Stimulated activated effector memory CD8-positive, alpha-beta T cell treated with anti-CD3 and anti-CD28 coated beads, Interleukin-12 subunit alpha, Interleukin-12 subunit beta, amount 100 ng/mL, for 72 hours (primary cell): ENCODE measurements at places on chromosomes 11 and 22.
A peak's percentile ranks its signal among the peaks of the same experiment; 100 is the strongest.

DNA sequence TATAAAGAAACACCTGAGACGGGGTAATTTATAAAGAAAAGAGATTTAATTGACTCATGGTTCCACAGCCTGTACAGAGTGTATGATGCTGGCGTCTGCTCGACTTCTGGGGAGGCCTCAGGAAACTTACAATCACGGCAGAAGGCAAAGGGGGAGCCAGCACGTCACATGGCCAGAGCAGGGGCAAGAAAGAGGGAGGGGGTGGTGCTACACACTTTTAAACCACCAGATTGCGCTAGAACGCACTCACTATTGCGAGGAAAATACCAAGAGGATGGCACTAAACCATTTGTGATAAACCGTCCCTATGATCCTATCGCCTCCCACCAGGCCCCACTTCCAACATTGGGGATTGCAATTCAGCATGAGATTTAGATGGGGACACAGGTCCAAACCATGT lies 79.7 kb upstream of the CARD18 start:
- no peak for DNase-seq

- peak; percentile 80 for DNase-seq
Observed at GRCh38 chr22:28019881-28020861, 101.1 kb upstream of the PITPNB start.

DNA sequence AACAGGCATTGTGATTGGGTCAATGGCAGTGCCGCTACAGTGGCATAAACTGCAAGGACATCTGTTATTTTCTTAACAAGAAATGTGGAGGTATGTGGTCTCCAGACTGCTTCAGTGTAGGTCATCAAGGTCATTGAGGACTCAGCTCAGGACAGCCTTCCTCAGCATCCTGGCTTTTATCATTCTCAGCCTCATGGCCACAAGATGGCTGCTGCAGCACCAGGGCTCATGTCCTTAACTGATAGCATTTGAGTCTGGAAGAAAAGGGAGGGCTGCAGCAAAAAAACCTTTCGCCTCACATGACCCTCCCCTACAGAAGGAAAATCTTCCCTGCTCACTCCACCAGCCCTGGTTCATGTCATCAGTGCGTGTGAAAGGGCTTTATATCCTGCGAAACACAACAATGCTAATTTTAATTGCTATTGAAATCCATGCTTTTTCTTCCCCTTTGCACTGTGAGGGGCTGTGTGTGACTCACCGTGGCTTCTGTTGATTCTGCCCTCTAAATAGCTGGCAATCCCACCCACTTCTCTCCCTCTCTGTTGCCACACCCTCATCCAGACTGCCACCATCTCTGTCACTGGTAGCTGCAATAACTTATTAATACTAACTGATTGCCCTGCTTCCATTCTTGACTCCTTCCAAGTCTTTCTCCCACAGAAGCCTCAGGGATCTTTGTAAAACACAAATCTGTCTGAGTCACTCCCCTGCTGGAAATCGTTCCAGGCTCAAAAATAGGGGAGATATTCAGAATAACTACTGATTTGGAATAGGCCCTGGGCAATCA lies 43.8 kb downstream of the CHRDL2 start:
- DNase-seq, result no peak

DNA sequence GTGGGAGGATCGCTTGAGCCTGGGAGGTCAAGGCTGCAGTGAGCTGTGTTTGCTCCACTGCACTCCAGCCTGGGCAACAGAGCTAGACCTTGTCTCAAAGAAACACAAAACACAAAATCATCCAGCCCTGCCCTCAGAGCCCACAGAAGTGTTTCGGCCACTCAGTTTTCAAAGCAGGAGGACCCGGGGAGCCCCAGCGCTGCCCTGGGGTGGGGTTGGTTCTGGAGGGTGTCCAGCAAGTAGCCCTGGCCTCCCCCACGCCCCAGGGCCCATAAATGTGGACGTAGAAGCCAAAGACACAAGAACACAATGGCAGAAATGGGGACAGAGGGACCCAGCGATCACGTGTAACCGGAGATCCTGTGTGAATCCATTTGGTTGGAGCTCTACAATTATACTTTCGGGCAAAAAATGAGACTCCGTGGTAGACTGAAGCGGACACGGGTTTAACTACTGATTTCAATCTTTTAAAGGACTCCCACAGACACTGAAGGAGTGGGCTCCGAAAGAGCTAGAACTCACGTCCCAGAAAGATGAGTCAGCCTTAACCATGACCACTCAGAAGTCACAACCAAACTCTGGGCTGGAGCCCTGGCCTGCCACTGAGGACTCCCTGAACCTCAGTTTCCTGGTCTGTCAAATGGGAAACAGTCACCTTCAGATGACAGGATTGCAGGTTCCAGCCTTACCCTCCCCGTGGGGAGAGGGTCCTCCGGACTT lies 9.0 kb upstream of the CYTH4 start:
- DNase-seq, result peak; percentile 75

- no peak for DNase-seq
Observed at GRCh38 chr11:44400431-44400830, 90.5 kb upstream of the ALX4 start.

DNA sequence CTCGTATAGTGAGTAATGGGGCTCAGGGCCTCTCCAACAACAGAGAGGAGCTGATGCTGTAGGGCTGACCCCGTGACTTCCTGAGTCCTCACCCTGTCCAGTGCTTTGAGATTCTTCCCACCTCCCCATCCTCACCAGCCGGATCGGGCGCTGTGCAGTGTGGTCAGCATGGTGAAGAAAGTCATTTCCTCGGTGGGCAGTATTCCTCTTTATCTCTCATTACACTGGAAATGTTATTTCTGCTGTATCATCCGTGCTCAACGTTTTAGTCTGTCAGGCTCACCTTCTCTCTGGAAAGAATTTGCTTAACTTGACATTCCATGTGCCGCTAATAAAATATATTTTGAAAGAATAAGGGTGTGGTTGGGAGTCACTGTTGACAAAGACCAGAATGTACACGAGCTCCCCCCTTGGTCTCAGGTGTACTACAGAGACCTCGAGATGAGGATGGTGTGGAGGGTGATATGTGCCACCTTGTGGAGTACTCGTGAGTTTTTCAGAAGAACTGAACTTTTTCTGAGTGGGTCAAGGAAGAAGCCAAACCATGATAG lies 25.7 kb upstream of the SCGB1A1 start:
- DNase-seq, result no peak

GRCh38 chr11:75205564-75206020 lies 35.0 kb upstream of the TPBGL start:
- DNase-seq, result no peak

GRCh38 chr11:88292171-88292843 lies 45.2 kb downstream of the CTSC start:
- DNase-seq, result no peak

DNA sequence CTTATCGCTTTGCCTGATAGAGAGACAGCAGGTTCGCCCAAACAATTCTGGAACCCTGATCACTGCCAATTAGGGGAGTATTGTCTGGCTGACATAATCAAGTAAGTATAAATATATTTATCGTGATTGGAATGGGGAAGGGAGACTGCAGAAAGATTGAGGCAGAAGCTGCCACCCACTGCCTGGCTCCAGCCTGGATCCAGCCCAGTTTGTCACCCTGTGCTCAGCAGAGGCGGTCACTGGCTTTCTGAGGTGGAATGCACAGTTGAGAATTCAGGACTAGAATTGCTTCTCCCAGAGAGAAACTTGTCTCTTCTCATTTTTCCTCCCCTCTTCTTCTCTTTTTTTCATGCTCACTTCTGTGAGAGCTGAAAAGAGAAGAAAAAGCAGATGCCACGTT lies 25.9 kb downstream of the GRAP2 start:
- DNase-seq, result no peak

GRCh38 chr11:61793083-61793828 lies 545 bp downstream of the FEN1 start:
- no peak for DNase-seq

DNA sequence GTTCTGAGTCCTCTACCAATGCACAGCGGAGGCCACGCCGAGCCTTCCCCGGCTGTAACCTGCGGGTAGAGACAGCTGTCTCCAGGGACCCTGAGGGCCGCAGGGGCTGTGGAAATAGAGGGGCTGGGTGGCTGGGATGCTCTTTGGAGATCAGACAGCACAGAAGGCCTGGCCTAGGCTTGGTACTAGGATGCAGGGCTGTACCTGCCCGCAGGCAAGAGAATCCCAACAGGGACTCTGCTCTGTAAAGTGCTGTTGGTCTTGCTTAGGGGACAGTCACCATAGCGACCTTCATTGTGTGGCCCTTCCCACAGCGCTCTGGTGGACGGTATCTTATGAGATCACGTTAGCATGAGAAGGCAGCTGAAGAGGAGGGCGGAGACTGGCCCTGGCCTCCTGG lies 11.3 kb upstream of the KCNJ5 start:
- no peak for DNase-seq

DNA sequence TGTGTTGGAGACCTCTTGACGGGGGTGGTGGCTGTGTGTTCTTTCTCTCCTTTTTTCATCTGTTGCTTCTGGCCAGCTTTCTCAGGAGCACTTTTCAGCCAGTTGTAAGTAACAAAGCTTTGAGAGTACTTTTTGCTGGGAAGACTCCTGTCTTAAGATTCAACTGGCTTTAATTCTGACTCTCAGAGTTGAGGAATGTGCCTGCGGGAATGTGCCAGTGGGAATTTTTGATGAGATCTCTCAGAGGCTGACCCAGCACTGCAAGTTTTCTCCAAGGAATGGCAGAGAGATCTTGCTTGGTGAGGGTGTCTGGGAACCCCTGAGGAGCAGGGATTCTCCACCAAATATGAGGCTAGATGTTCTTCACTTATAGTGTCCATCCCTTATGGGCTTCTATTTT lies 91.6 kb upstream of the OR9Q1 start:
- no peak for DNase-seq

- no peak for DNase-seq
Observed at GRCh38 chr11:83493917-83494316, 207.8 kb upstream of the CCDC90B start.
